ENCODE measurements at places on chromosomes 5 and 9.

DNA sequence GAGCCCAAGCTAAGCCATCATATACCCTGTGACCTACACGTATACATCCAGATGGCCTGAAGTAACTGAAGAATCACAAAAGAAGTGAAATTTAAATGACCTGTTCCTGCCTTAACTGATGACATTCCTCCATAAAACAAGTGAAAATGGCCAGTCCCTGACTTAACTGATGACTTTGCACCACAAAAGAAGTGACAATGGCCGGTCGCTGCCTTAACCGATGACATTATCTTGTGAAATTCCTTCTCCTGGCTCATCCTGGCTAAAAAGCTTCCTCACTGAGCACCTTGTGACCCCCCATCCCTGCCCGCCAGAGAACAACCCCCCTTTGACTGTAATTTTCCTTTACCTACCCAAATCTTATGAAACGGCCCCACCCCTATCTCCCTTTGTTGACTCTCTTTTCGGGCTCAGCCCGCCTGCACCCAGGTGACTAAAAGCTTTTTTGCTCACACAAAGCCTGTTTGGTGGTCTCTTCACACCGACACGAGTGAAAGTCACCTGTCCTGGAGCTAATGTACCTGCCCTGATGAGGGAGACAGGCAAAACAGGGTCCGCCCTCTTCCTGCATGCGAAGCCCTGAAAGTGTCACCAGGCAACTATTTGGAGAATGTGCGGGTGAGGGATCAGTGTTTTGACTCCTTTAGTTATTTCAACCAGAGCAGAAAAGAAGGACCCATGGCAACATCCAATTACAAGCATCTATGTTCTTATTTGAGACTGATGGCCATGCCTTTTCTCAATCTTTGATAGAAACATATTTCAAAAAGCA, 266.1 kb downstream of the SMARCA2 start:
- DNase-seq: peak; percentile 30

- DNase-seq: no peak
Observed at GRCh38 chr5:157284458-157285212, 18.7 kb downstream of the CYFIP2 start.

- DNase-seq: no peak
Observed at GRCh38 chr9:108766626-108767161, 89.1 kb downstream of the ACTL7B start.

GRCh38 chr9:33475357-33475756, 1.6 kb upstream of the NOL6 start:
- no peak for DNase-seq

DNA sequence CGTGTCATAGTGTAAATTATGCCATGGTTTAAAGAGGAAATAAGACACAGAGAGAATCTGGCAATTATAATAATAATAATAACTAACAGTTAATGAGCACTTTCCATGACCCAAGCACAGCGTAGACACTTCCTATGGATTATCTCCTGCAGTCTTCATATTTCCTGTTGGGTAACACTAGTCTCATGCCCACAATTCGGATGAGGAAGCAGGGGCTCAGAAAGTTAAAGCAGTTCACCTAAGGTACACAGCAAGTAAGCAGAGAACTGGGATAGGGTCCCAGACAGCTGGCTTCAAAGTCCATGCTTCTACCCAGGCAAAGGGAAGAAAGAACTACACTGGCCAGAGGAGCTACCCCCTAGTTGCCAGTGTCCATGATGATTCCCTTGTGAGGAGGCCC, 27.9 kb upstream of the TGFBI start:
- no peak for DNase-seq

GRCh38 chr5:158133369-158133768, 274.4 kb upstream of the CLINT1 start:
- no peak for DNase-seq

GRCh38 chr9:90999425-91000397, 198.1 kb downstream of the SYK start:
- no peak for DNase-seq

GRCh38 chr9:70581214-70581954, 166.9 kb upstream of the KLF9 start:
- DNase-seq: no peak

DNA sequence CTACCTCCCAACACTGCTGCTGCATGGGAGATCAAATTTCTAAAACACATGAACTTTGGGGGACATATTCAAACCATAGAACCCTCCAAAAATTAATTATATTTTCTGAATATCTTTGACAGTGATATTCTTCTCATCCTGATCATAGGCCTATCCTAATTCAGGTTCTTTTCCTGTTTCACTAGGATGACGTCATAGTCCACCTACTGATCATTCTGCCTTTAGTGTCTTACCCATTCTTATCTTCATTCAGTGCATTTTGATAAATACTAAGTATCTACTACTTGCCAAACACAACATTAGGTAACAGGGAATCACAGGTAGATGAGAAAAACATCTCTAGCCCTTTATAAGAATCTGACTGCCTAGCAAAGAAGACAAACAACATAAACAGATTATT, 179.1 kb upstream of the PRLR start:
- no peak for DNase-seq

- DNase-seq: no peak
Observed at GRCh38 chr5:935510-936084, 42.9 kb downstream of the TRIP13 start.

DNA sequence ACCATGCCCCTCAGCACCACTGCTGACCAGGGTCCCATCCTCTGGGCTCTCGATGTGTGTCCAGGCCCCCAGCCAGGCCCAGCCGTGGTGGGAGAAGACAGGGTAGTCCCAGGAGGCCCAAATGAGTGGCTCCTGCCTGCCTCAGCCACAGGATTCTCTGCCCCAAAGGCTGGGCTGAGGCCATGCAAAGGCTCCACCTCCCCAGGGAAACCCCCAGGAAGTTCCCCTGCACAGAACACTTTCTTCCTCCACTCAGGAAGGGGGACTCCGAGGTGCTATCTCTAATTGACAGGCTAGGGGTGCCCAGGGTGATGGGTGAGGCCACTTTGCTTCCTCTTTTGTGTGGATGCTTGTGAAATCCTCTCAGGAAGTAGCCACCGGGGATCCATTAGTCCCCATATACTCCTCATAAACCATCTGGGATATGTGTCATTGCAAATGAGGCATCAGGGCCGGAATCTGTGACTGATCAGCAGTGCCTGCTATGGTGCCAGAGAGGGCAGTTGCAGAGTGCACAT, 23.1 kb upstream of the TDRD7 start:
- DNase-seq: no peak

GRCh38 chr5:176614805-176615478, 5.0 kb upstream of the GPRIN1 start:
- DNase-seq: no peak

GRCh38 chr9:92097997-92098482, 17.2 kb downstream of the SPTLC1 start:
- DNase-seq: no peak

GRCh38 chr9:134717924-134718645, 76.5 kb downstream of the COL5A1 start:
- DNase-seq: no peak

DNA sequence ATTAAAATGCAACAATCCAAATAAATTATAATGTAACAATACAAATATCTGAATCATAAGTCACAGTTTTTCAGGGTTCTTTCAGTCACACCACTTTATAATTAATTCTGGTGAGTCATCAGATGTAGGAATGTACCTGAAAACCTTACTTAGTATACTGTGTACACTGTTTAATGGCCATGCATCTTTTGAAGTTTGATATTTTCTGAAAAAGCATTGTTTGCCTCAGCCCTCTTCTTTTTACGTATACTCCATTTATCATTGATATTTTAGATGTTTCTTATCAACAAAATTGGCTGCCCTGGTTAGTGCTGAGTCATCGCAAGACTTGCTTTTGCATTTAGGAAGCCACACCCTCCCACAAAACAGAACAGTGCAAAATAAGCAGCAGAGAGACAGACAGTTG, 218.6 kb downstream of the PJA2 start:
- DNase-seq: no peak

DNA sequence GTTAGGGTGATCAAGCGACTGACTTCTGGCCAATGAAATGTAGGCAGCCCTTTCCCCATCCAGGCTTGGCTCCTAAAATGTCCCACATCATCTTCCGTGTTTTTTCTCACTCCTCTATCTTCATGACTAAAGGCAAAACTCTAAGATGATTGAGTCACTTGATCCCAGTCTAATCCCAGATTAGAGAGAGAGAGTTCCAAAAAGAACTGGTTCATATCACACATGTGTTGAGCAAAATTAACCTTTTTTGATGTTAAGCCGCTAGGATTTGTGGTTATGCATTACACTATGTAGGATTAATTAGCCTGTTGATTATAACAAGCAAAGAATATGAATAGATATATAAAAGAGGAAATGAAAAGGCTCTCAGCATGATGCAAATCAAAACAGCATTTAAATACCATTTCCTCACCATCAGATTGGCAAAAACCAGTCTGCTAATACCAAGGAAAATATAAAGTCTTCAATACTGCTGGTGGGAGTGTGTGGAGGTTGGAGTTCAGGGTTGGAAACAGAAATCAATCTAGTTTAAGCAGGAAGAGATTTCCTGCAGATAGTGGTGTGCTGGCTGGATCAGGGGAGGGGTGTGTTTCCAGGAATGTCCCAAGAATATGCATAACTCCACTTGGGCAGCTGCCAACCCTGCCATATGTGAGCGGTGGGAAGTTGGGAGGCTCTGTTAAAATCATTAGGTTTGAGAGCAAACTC, 187.6 kb upstream of the S1PR3 start:
- DNase-seq: no peak

- no peak for DNase-seq
Observed at GRCh38 chr9:76654575-76654974, 109.7 kb upstream of the PCA3 start.

- no peak for DNase-seq
Observed at GRCh38 chr9:78221425-78221824, 14.4 kb upstream of the CEP78 start.

- no peak for DNase-seq
Observed at GRCh38 chr9:98667005-98667640, 41.6 kb downstream of the GABBR2 start.

DNA sequence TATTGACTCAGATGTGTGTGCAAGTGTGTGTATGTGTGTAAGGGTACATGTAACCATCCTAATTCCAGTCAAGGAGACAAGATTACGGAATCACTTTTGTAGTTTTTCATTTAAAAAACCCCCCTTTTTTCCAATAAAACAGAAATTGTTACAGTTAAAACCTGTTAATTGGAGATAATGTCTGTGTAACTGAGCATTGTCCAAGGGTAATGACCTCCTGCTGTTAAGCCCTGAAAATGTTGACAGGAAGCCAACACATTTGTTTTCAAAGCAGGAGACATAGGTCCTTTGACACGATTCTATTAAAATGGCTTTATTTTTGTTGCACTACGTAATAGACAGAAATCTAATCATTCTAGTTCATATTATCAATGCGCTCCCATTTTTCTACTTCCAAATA, 457.3 kb upstream of the ARRDC3 start:
- no peak for DNase-seq

- no peak for DNase-seq
Observed at GRCh38 chr5:75623846-75624245, 12.6 kb downstream of the ANKDD1B start.

DNA sequence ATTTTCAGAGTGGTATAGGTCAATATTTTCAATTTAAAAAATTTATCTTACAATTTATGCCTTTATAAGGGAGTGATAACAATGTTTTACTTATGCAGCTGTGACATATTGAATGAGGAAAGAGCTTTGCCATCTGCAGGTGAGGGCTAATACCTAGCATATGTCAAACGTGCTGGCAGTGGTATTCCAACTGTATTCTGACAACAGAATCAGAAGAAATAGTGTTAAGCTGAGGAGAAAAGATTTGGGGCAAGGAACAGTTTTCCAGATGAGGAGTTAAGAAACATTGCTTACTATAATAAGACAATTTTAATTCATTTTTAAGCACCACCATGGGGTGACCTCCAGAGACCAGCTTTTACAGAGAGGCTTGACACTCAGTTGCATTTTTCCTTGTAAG, 267.8 kb upstream of the ZNF608 start:
- no peak for DNase-seq

DNA sequence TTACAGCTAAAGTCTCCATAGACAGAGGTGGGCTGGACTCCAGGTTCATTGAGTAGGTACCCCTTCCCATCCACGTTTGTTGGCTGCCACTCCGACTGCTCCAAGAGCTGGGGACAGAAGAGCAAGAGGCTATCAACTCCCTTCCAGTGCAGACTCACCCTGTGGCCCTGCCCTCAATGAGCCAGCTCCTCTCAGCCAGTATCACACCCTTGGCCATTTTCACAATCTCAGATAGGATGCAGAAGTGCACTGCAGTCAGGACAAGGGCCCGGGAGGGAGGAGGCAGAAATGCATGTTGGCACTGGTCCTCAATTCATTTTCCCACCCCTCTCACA, 6.2 kb downstream of the IRF1 start:
- no peak for DNase-seq

DNA sequence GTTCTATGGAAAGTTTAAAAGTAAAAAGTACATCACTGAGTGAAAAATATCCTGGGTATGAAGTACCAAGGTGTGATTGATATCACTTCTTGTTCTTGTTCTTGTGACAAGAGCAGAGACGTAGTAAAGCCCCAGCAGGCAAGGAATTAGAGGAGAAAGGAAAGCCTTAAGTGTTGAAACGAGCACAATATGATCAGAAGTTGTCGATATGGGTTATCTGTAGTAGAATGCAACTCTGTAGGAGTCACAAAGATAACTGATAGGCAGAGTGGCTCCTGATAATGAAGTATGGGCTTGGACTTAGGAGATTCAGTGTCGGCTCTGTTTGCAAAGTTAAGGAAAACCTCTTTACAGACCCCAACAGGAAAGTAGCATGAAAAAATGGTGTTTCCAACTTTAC, 1179.1 kb downstream of the DTWD2 start:
- no peak for DNase-seq

DNA sequence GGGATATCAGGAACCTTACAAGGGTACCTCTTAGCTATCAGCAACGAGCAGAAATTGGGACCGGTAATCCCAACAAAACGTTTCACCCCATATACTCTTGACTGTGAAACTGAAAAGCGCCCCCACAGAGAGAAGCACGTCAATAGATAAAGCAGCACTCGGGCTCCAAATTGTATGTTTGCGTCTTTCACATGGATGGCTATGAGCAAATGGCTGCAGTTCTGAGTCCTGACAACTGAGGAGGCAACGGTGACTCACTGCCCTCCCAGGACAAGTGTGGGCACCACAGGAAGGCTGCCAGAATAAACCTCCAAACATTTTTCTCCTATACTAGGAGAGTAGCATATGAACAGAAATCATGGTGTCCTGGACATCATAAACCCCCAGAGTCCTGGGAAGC, 36.6 kb downstream of the SEMA4D start:
- DNase-seq: no peak

GRCh38 chr5:21254161-21254560, 1266.2 kb upstream of the CDH18 start:
- no peak for DNase-seq

GRCh38 chr9:24044576-24044975, 218.5 kb upstream of the ELAVL2 start:
- no peak for DNase-seq

Data from HAP-1 (cell line).